ENCODE measurements at places on chromosomes 4 and X. TPM values are rescaled to one million over a fixed set of nuclear protein-coding genes. Genes with fewer than 3 reads are reported as not detected.

GRCh38 chr4:73662709-73663546, 42.7 kb upstream of the RASSF6 start:
- no peak for DNase-seq

GRCh38 chrX:5084279-5084678, 1144.4 kb downstream of the NLGN4X start:
- no peak for DNase-seq

DNA sequence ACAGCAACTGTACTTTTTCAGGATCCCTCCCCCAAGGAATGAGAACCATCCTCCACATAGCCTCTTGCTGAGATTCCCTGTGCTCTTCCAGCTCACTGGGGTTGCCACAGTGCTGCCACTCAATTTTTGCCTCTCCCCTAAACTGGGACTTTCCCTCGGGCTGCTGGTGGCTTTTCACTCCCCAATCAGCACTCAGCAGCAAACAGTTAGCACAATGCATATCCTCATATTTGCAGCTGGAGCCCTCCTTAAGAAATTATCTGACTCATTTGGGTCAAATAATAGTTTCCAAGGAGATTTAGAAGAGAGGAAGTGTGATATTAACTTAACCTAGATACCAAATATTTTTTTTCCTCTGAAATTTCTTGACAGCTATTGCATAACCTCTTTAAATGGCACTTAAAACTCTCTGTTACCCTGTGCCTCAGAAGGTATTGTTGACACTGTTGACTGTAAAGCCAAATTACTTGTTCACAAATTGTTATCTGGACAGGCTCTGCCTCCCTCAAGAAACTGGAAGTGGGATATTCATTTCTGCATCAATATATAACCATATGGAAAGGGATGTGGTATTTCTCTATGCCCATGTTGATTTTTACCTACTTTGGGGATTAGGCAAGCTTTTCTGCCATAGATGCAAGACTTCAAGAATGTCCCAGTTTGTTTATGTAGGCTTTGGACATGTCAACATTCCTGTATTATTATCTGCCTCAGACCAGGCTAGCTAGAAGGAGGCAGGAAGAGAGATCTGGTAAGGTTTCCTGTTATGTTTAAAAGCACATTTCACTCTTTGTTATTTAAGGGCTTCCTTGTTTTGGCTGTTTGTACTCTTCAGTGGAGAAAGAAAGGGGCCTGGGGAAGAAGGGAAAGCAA, 58.0 kb downstream of the SEPTIN11 start:
- DNase-seq: no peak

DNA sequence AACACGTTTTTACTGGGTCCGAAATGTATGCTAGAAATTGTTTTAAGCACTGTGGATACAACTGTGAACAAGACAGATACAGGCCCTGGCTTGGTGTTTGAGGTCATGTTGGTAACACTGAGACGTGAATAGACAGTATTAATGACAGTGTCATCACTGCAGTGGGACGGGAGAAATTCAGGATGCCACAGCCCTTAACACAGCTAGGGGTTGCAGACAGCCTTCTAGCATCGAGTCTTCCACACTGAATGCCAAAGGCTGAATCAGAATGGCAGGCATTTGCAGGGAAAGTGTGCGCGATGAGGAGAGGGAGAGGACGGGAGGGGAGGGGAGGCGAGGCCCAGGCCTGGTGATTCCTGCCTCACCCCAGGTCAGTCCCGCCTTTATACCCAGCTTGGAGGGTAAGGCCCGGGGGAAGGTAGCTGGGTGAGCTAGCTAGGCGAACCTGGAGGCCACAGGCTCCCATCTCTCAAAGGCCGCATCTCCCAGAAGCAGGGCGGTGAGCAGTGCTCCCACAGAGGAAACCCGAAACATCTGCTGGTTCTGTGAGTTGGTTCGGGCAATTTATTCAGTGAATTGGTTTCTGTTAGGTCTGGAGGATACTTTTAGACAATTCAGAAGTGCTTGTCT, 44.1 kb upstream of the CLDN24 start:
- no peak for DNase-seq

DNA sequence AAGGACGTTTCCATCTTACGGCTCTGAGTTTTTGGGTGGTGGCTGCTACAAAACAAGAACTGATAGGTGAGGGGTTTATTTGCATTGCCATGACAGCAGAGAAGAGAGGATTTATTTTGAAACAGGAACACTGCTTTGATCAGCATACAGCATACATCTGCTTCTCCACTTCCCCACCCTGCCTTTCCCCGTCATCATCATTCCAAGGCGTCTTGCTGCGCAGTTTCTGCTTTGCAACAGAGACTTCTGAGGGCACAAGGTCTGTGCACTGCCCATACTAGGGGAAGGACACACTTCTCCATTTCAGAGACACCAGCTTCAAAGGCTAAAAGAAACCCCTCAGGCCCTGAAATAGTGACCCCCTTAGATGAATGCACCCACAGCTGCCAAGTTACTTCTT, 19.1 kb downstream of the STARD8 start:
- DNase-seq: no peak

GRCh38 chr4:166491635-166492034, 618.6 kb downstream of the TLL1 start:
- no peak for DNase-seq

- DNase-seq: no peak
These were observed at the start of gene RGN for GRCh38 chrX:47078129-47079043. Gene RGN (plus strand): TSS chrX:47078443. CDS start chrX:47081145, 2,702 bp downstream.

DNA sequence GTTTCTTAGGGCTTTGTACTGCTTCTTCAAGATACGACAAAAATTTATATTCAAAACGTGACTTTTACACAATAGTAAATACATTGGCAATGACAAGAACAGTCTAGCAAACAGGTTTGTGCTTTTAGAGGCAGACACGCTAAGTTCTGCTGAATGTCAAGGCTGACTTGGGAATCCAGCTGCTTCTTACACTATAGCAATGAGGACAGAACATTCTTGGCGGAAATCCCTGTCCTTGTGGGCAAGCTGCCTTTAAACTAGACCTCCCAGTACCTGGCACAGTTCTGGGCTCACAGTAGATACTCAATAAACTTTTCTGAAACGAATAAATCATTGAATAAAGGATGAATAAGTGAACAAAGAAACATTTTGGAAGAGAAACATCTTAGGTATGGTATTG, 148.2 kb downstream of the RASL11B start:
- no peak for DNase-seq

DNA sequence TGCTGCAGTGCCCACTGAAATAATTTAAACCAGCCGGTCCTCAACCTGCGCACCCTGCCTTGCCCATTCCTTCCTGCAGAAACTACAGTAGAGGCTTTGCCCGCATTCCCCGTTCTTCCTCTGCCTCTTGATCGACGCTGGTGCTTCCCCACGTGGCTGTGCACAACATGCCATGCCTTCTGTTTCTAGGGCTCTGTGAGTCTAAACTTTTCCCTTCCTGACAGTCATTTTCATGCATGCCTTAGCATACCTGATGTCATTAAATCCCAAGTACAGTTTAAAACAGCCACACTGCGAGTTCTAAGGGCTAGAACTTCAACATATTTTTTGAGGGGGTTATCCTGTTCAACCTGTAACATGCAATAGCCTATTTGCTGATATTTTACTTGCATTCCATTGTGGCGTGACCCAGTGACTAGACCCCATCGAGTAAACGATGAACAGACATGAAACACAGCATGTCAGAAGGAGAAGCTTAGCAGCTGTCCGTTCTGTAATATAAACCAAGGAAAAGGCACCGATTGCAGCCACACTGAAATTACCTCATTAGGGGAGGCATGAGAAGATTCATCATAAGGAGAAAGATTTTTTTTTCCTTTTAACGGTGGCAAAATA, 232.5 kb downstream of the ARHGAP10 start:
- no peak for DNase-seq

GRCh38 chrX:24277405-24277804, 36.5 kb downstream of the SUPT20HL2 start:
- DNase-seq: no peak

DNA sequence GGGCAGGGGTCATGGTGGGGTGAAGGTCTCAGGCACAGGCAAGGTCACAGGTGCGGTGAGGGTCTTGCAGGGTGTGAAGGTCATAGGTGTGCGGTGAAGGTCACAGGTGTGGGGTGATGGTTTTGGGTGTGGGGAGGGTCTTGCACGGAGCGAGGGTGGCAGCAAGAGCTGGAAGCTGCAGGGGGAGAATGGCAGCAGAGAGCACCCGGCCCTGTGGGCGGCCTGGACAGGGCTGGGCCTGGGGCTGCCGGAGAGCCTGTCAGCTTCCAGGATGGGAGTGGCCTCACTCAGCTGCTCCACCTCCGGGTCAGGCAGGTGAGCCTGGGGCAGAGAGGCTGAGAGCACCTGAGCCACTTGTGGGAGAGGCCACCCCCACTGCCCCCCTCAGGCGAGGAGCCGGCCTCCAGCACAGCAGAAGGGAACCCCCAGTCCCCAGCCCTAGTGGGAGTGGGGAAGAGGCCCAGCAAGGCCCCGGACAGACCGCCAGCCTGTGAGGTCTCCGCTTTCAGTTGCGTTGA, 1.5 kb downstream of the MSANTD1 start:
- DNase-seq: no peak

DNA sequence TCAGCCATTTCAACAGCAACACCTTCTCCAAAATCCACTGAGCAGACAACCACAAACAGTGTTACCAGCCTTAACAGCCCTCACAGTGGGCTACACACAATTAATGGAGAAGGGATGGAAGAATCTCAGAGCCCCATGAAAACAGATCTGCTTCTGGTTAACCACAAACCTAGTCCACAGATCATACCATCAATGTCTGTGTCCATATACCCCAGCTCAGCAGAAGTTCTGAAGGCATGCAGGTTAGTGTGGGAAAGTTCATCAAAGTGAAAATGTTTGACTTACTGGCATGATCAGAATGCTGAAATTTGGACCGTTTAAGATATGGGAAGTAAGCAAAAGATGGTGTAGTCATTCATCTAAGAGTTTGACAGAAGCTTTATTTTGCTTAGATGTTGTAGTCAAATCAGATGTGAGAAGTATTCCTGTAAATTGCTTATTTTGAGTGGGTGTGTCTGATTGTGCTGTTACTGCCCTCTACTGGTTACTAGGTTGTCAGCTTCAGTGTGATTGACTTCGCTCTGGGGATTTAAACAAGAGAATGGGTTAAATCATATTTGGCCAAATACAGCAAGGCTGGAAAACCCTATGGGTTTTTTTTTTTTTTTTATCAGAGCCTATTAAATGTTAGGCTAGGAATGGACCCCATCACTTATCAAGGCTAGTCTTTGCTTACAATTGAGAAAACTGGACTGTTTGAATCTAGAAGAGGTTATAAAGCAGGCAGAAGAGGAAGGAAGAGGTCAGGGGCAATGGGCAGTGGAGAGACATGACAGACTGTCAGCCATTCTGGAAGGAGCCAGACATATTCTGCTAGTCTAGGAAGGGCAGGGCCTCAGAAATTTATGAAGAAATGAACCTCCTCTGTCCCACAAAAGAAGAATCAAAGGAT, 130.3 kb downstream of the DIPK2B start:
- no peak for DNase-seq

DNA sequence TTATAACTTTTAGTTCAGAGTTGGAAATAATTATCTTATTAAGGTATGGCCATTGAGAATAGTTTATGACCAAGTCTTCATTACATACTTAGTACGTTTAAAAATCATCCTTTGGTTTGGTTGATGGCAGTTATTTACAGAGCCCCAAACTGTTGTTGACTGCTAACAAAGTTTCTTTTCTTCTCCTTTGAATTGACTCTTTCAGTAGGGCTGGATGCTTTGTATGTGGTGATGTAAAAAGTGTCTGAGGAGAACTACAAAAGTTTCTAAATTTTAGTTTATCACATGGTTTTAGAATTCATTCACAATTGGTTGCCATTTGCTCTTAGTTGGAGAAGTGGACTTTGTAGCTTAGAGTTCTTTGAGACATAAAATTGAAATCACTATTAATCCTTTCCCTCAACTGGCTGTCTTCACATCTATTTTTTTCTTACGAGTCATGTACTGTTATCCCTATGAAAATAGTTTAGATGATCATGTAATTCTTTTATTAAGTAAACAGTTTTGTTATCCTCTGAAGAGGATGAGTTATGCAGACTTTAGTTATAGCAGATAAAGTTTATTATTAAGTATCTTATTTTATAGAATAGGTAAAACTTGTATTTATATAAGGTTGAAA, 14.8 kb downstream of the PTPN13 start:
- DNase-seq: no peak

DNA sequence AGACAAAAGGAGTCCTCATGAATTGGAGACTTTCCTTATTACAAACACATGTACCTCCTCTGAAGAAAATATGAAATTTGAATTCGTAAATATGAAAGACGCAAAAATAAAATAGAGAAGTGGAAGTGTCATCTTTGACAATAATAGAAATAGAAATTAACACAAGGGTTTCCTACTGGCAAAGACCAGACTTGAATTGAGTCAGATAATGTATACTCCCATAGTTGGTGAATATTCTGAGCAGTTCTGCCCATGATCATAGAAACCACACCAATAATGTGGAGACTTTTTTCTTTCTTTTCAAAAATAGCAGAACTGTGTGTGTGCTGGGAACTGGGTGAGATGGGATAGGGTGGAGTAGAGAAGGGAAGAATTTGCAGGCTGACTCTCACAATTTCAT, 277.7 kb upstream of the TET2 start:
- DNase-seq: no peak

The SH3TC1 gene
- 16.4 TPM for total RNA-seq

The H2BW2 gene
- not detected for total RNA-seq

The HOPX gene
- total RNA-seq: 9.8 TPM

The TMEM47 gene
- 47.9 TPM for total RNA-seq

The UGT2A2 gene
- total RNA-seq: not detected

The RNF212 gene
- total RNA-seq: 15.7 TPM

The C4orf50 gene
- under 0.01 TPM for total RNA-seq

The FRAS1 gene
- 7.5 TPM for total RNA-seq

The MYOZ2 gene
- total RNA-seq: 0.33 TPM

The GAGE13 gene
- total RNA-seq: not detected

The TCEAL2 gene
- total RNA-seq: not detected

The SH3D19 gene
- total RNA-seq: 297 TPM

The XG gene
- 0.59 TPM for total RNA-seq
